RWPE2 (cell line): ENCODE measurements at places on chromosomes 7 and 10.

- no peak for DNase-seq
Observed at GRCh38 chr10:74164716-74165529, 13.9 kb downstream of the ADK start.

DNA sequence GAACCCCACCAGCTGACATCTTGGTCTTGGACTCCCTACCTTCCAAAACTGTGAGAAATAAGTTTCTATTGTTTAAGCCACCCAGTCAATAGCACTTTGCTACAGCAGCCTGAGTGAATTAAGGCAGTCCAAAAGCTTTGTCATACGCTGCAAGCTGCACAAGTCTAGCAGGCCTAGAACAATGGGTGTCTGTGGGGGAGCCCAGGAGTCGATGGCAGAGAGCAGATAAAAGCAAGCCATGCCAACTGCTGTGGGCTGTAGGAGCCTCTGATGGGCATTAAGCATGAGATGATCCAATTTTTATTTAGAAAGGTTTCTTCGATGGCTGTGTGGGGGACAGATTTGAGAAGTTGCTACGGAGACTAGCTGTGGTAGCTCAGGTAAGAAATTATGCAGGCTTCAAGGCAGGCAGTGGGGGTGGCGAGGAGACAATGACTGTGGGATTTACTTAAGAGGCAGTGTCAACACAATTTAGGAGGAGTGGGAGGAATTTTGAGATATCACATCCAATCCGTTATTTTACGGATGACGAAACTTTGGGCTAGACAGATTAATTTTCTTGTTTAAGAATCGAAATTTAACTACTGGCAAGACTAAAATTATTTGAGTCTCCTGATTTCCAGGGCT lies 110.4 kb downstream of the NRCAM start:
- DNase-seq = no peak

GRCh38 chr10:75889051-75889450 lies 457.6 kb downstream of the LRMDA start:
- no peak for DNase-seq

DNA sequence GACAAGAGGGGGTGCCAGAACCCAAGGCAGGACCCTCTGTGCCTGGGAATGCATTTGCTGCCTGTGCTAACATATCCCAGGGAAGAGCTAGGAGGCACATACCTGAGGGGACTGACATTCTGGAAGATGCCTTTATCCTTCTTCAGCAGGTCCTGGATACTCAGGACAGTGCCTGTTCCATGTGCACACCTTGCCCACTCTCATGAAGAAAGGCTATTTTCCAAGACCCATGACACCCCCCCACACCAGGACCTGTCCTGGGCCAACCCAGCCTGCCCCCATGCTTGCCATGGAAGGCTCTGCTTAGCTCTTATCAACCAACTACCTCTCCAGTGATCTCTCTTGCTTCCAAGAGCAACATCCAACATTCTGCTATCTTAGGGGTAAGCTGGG lies 67.2 kb upstream of the CAMK2B start:
- DNase-seq = no peak

DNA sequence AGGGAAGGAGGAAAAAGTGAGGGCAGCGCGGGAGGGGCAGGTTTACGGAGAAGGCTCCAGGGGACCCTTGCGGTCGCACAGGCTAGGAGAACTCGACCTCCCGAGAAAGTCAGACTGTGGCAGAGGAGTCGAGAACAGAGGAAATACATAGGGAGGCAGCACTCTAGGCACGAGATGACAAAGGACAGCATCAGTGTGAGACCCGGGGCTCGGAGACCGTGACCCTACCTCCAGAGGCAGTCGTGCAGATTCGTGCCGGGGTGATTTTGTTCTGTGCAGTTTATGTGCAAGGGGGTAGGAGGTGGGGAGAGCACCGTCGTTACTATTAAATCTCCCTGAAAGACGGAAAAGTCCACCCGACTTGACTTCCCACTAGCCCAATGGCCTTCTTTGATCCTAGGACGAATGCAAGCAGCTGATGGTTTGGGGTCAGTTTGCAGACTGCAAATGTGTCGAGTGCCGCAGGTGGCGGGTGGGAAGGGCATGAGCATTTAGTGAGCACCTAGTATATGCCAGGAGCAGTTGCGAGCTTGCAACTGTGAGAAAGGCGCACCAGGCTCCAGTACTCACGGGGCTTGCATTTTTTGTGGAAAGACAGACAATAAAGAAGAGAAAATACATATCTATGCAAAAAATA lies 674 bp upstream of the OSBPL3 start:
- DNase-seq = no peak

DNA sequence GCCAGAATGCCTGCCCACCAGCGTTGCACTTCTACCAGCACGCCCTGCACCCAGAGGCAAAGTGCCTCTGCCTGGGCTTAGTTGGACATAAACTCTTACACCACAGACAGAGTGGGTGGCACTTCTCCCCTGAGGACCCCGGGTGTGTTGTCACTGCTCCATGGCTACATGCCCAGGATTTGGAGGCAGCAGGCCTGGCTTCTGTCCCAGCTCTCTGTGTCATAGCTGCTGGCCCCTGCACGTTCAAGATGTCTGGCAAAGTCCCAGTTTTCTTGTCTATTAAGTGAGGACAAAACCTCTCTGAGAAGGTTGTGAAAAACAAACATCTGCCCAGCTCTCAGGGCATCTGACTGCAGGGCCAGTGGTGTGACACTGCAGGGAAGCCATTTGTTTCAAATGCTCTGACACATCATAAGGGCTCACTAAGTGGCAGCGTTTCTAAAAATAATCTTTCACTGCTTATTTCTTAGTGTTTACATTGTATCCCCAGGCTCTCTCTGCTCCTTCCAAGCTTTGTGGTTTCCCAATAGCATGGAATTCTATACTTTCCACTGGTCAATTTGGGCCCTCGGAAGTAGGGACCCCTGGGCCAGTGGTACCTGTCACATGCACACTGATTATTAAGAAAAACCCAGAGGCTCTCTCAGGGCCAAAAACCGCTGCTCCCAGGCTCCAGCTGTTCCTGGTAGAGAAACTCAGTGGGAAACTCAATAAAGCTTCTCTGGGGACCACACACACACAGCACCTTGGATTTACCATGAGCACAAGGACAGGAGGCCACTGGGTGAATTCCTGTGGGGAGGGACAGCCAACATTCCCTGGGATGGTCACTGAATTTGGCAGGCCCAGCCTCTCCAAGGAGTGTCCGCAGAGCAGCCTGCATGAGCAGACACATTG lies 86.2 kb upstream of the ANLN start:
- peak; percentile 38 for DNase-seq

DNA sequence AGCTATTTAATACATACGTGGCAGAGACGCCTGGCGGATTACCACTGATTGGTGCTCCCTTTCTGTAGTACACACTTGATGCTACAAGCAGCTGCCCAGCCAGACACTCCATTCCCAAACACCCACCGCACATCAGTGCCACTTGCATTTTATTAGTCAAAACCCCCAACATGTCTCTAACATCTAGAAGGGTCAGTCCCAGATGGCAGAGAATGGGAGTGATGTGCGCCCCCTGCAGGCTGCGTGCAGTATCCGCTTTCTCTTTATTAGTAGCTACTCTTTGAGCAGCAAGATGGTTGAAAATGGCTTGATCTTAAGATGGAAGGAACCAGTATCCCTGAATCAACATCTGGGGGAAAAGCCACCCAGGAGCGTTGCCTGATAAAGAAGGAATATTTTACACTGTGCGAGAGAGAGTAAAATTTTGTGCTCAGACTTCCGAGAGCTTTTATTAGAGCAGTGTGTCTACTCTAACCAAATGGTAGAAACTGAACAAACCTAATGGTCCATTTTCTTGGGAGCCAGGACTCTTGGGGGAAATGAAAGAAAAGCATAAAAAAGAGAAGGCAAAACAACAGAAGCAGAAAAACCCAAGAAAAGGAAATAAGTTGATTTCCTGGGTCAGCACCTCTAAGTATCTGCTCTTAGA lies 78.3 kb downstream of the ST8SIA6 start:
- no peak for DNase-seq
